ENCODE measurements at places on chromosomes 6 and 20. TPM values are rescaled to one million over a fixed set of nuclear protein-coding genes. Genes with fewer than 3 reads are reported as not detected.

XPO5 gene
- 25.5 TPM for total RNA-seq

SPATA25 gene
- total RNA-seq = 1.1 TPM

WFDC6 gene
- not detected for total RNA-seq

BTN1A1 gene
- not detected for total RNA-seq

FOXF2 gene
- total RNA-seq = under 0.01 TPM

KCNG1 gene
- total RNA-seq = 108 TPM

TRERF1 gene
- total RNA-seq = 1.8 TPM

OPRL1 gene
- total RNA-seq = 3.0 TPM

CNBD2 gene
- 1.2 TPM for total RNA-seq

PRRT1 gene
- total RNA-seq = 0.09 TPM

TRMT6 gene
- 5.3 TPM for total RNA-seq

SIRPA gene
- total RNA-seq = 16.9 TPM

LKAAEAR1 gene
- total RNA-seq = not detected

ABHD16A gene
- total RNA-seq = 38.6 TPM

GNAS-AS1 gene
- 0.89 TPM for total RNA-seq

BNIP5 gene
- total RNA-seq = not detected

GFOD1 gene
- 16.9 TPM for total RNA-seq

LBP gene
- total RNA-seq = not detected

CD2AP gene
- 27.2 TPM for total RNA-seq

NNAT gene
- 0.42 TPM for total RNA-seq

C20orf202 gene
- not detected for total RNA-seq

PROKR2 gene
- total RNA-seq = not detected

XKR7 gene
- not detected for total RNA-seq

CDH4 gene
- 4.1 TPM for total RNA-seq

CGA gene
- not detected for total RNA-seq

LY86 gene
- total RNA-seq = not detected

FRK gene
- 0.09 TPM for total RNA-seq

DEFB132 gene
- not detected for total RNA-seq

WFDC2 gene
- total RNA-seq = not detected

DACT2 gene
- not detected for total RNA-seq

Measured in smooth muscle cell of the umbilical artery (primary cell).